Muscle of arm (tissue), 14 donors: ENCODE measurements at places on chromosomes 13 and 19. TPM values are rescaled to one million over a fixed set of nuclear protein-coding genes. Genes with fewer than 3 reads are reported as not detected.

Gene SYNE4
- polyA plus RNA-seq = 0.43 TPM

Gene MIR17HG
- polyA plus RNA-seq = 4.5 TPM

- no peak for DNase-seq
These were observed 126.0 kb downstream of the ATP11A start for GRCh38 chr13:112815871-112816270.

- no peak for DNase-seq
These were observed 80.0 kb upstream of the TM9SF2 start for GRCh38 chr13:99421271-99421670.

GRCh38 chr19:12478234-12478941 lies 6.2 kb downstream of the ZNF709 start:
- no peak for DNase-seq

- DNase-seq = peak; percentile 43
These were observed 37.8 kb upstream of the TFDP1 start for GRCh38 chr13:113546571-113547237.

Gene CDX2
- not detected for polyA plus RNA-seq

DNA sequence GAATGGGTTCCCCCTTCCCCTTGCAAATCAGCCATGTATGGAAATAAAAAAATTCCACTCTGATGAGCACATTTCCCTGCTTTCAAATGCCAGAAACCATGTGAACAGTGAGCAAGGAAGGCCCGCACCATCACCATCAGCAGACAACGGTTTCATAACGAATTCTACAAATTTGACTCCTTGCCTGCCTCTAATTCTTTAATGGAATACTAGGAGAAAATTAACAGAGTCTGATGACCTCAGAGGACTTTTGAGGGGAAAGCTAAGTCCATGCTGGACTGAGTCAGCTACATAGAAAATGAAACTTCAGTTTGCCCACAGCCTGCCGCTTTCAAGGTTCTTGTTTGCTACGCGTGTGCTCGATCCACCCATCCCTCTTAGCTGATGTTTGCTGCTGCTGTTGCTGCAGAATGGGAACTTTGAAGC lies 46.7 kb upstream of the KL start:
- peak; percentile 52 for DNase-seq

GRCh38 chr19:50490411-50490811 lies 13.8 kb upstream of the GARIN5A start:
- DNase-seq = no peak

DNA sequence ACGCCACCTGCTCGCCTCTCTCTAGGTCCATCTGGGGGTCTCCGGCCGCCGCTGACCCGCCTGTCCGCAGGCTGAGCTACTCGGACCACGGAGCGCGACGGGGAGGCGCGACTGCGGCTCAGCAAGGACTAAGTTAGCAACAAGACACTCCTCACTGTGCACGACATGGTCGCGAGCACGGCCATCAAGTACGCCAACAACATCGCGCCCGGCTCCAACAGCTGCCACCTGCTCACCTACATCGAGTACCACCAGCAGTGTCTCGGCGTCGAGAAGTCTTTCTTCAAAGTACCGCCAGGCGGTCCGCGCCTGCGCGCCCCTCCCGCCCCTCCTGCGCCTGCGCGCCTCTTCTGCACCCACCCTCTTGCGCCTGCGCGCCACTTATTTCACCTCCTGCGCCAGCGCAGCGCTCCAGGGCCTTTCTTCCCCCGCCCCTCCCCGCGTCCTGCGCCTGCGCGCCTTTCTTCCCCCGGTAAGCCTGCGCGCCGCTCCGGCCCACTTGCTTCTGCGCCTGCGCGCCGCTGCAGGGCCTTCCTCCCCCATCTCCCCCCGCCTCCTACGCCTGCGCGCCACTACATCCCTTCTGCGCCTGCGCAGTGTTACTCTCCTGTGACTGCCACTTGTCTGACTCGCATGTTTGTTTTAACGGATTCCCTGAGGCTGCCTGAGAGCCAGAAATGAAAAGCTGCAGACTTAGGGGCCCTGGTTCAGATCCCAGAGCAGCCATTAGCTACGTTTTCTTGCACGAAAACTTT lies 64.0 kb downstream of the ACSBG2 start:
- peak; percentile 100 for DNase-seq

Gene FBXO17
- 30.2 TPM for polyA plus RNA-seq

GRCh38 chr19:43910884-43911283 lies 24.2 kb downstream of the ZNF45 start:
- no peak for DNase-seq

Gene ANKRD24
- 1.7 TPM for polyA plus RNA-seq

Gene KEAP1
- polyA plus RNA-seq = 68.8 TPM

Gene CGB2
- polyA plus RNA-seq = not detected

Gene TOMM40
- 27.0 TPM for polyA plus RNA-seq

- no peak for DNase-seq
These were observed 590.4 kb downstream of the TBC1D4 start for GRCh38 chr13:74891610-74892009.

Gene EBPL
- 25.8 TPM for polyA plus RNA-seq

DNA sequence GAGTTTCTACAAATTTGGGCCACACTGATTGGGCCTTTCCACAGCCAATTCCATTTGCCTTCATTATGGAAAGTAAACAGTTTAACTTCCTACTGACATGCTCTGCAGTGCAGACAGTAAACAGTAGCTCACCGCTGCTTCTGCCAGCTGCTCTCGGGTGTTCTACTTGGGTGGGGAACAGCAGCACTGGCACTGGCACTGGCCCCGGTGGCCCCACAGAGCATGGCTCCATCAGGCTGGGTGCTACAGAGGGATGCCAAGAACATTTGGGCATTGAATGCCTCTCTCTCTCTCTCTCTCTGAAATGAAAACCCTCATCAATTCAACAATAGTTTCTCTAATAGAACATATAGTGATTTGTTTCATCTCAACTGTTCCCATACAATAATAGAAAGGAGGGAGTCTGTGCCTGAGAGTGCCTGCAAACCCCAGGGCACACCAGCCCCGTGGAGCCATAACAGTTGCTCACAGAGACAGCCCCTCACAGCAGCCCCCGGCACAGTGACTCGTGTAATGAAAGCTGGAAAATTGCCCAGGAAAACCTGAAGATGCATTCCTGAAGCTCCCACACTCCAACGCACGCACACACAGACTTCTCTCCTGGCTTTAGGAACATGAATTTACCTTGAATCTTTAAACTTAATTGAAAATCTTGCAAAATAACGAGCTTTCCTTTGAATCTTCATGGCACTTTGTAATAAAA lies 38.2 kb upstream of the GJB6 start:
- DNase-seq = no peak

- DNase-seq = no peak
These were observed 49.2 kb downstream of the STOML3 start for GRCh38 chr13:38941353-38941945.

GRCh38 chr13:92164822-92165221 lies 766.4 kb downstream of the GPC5 start:
- DNase-seq = no peak
